ENCODE measurements at places on chromosomes 3 and 15. TPM values are rescaled to one million over a fixed set of nuclear protein-coding genes. Genes with fewer than 3 reads are reported as not detected.

Gene COMMD4
- polyA plus RNA-seq = 45.9 TPM

Gene SYNPR
- polyA plus RNA-seq = not detected

Gene ZBTB20
- polyA plus RNA-seq = 4.5 TPM

Gene ACSBG1
- polyA plus RNA-seq = 0.33 TPM

Gene WNT5A
- 13.7 TPM for polyA plus RNA-seq

Gene HERC2
- polyA plus RNA-seq = 43.5 TPM

Gene RGMA
- polyA plus RNA-seq = 52.3 TPM

Gene DPH6
- 15.1 TPM for polyA plus RNA-seq

Gene SAMMSON
- 0.12 TPM for polyA plus RNA-seq

Gene LRRC15
- polyA plus RNA-seq = 0.07 TPM

Gene C3orf70
- polyA plus RNA-seq = 4.9 TPM

Gene SPINT1
- 0.32 TPM for polyA plus RNA-seq

Gene ZIC4
- 4.9 TPM for polyA plus RNA-seq

Gene CRYGS
- polyA plus RNA-seq = 1.6 TPM

Gene CFAP92
- polyA plus RNA-seq = 1.3 TPM

Gene ZNF660
- 3.9 TPM for polyA plus RNA-seq

Gene KLF15
- polyA plus RNA-seq = 0.82 TPM

Gene ALG1L2
- 2.0 TPM for polyA plus RNA-seq

Gene CCDC80
- 113 TPM for polyA plus RNA-seq

Gene CA12
- polyA plus RNA-seq = 1.9 TPM

Gene TMIE
- polyA plus RNA-seq = 1.5 TPM

Gene SOX14
- polyA plus RNA-seq = not detected

Gene ARPP21
- 98.6 TPM for polyA plus RNA-seq

Gene CTXN2
- polyA plus RNA-seq = not detected

Gene ATP13A5
- 0.26 TPM for polyA plus RNA-seq

Gene POLQ
- 3.4 TPM for polyA plus RNA-seq

Gene TM4SF18
- 14.0 TPM for polyA plus RNA-seq

Gene AHSG
- polyA plus RNA-seq = 1.3 TPM

Gene INSYN1
- 5.8 TPM for polyA plus RNA-seq

Gene SLC22A13
- polyA plus RNA-seq = 0.20 TPM

Gene ARL13B
- 10.0 TPM for polyA plus RNA-seq
